ENCODE measurements at places on chromosomes 16 and 17.
A peak's percentile ranks its signal among the peaks of the same experiment; 100 is the strongest.

GRCh38 chr17:29378500-29378899 is 11.7 kb upstream of the TAOK1 start:
- DNase-seq = no peak

DNA sequence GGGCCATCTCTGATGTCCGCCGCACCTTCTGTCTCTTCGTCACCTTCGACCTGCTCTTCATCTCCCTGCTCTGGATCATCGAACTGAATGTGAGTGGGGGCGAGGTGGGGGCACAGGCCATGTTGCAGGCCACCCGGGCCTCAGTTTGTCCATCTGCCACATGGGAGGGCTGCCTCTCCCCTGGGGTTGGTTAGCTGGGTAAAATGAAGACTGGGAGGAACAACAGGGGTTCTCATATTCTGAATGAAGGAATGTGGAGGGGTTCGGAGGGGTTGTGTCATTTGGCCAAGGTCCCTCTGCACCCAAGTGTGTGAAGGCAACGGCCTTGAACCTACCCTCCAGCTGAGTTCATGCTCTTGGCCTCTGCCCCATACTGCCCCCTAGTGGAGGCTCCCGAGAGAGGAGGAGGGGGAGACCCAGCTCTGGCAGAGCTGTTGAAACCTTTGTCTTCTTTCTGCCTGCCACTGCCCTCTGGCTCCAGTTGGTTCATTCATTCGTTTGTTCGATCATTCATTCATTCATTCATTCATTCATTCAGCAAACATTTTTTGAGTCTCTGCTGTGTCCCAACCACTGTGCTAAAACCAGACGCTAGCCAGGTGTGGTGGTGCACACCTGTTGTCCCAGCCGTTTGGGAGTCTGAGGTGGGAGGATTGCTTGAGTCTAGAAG is 11.4 kb upstream of the TCAP start:
- DNase-seq = peak; percentile 35

- no peak for DNase-seq
Measured at GRCh38 chr17:64537488-64537887, 30.7 kb downstream of the CEP95 start.

- DNase-seq = peak; percentile 11
Measured at GRCh38 chr17:6254036-6254435, 180.9 kb downstream of the AIPL1 start.

DNA sequence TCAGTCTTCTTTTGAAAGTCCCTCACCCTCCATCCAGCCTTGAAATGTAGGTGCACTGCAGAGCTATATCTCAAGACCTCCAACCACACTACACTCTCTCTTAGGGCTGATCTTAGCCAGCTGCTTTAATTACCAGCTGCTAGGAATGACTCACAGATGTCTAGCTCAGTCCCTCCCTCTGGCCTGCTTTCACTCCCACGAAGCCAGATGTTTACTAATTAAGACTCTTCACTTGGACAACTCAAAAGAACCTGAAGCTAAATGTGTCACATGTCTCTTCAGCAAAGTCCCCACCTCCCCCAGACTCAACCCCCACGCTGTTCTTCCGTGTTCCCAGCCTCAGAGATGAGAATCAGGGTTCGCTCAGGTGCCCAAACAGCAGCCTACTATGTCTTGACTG is 2.6 kb downstream of the GTF3C1 start:
- DNase-seq = peak; percentile 60

GRCh38 chr17:27256225-27257030 is 37.5 kb upstream of the WSB1 start:
- DNase-seq = peak; percentile 65

GRCh38 chr16:996681-997080 is 15.1 kb downstream of the SOX8 start:
- DNase-seq = no peak

GRCh38 chr16:17354141-17354601 is 116.6 kb downstream of the XYLT1 start:
- DNase-seq = no peak

DNA sequence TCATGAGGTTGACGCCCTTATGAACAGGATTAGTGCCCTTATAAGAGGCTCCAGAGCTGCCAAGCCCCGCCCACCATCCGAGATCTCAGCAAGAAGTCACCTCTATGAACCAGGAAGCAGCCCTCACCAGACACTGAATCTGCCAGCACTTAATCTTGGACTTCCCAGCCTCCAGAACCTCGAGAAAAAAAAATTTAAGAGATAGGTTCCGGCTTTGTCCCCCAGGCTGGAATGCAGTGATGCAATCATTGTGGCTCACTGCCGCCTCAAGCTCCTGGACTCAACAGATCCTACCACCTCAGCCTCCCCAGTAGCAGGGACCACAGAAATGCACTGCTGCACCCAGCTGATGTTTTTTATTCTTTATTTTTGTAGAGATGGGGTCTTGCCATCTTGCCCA is 22.5 kb upstream of the ADCY9 start:
- no peak for DNase-seq

DNA sequence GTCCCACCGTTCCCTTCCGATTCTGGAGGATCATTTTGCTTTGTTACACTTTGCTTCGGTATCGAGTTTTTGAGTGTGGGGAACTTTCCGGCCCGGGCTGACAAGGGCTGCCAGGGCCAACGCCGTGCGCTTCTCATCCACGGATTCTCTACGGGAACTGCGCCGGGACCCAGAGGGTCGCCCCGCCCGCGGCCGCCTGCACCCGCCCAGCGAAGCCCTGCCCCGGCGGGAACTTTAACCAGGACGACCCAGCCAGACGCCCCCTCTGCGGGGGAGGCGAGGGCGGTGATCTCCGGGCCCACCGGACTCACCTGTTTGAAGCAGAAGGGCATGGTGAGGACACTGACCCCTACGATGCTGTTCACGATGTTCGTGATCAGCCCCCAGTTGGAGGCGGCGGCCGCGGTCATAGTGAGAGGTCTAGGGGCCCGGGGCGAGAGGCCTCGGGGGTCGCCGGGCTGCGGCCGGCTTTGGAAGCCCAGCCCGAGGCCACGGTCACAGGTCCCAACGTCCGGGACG is 536 bp downstream of the SLC38A10 start:
- no peak for DNase-seq

GRCh38 chr17:69093279-69093789 is 32.6 kb upstream of the ABCA9 start:
- DNase-seq = no peak

- DNase-seq = no peak
Measured at GRCh38 chr17:2707721-2708584, 3.6 kb downstream of the CLUH start.

GRCh38 chr17:33099252-33099651 is 107.6 kb downstream of the SPACA3 start:
- no peak for DNase-seq

GRCh38 chr17:42608305-42609181 is 631 bp downstream of the RETREG3 start:
- no peak for DNase-seq

GRCh38 chr17:80374732-80375585 is 40.0 kb upstream of the ENDOV start:
- no peak for DNase-seq

DNA sequence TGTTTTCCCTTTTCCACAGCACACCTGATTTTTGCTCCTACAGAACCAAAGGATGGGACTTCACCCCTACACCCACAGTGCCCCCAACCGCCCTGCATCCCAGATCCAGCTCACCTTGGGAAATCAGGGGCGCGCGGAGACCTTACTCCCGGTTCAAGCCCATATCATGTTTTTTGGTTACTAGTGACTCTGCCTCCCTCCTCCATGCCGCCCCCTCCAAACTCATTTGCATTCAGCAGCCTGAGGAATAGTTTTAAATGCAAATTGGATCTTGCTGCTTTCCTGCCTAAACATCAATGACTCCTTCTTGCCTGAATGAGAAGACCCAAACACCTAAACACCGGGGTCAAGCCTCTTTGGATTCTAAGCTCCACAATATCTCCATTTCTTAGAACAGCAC is 331.8 kb downstream of the TMEM114 start:
- DNase-seq = no peak

- peak; percentile 83 for DNase-seq
Measured at GRCh38 chr17:3893003-3893719, at the start of gene CAMKK1. Gene CAMKK1 (minus strand): TSS chr17:3893053. CDS start chr17:3885687, 7,366 bp downstream.

GRCh38 chr17:7045492-7046126 is 1.7 kb upstream of the SLC16A11 start:
- DNase-seq = peak; percentile 76

- DNase-seq = no peak
Measured at GRCh38 chr16:80862160-80862705, 57.8 kb upstream of the CDYL2 start.

DNA sequence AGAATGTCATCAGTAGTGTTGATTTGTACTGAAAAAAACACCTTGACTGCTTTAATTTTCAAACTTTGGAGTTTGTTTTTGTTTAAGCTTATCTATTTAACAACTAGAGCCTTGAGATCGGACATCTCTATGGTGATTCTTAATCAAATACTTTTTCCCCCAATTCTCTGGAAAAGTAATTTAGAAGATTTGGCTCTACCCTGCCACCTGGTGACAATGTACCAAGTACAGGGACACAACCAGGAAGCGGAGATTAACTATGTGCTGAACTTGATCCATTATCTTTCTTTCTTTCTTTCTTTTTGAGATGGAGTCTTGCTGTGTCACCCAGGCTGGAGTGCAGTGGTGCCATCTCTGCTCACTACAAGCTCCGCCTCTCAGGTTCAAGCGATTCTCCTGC is 30.8 kb downstream of the USP43 start:
- DNase-seq = no peak

GRCh38 chr17:38578229-38579082 is 27.3 kb downstream of the SRCIN1 start:
- DNase-seq = no peak

- peak; percentile 22 for DNase-seq
Measured at GRCh38 chr17:56973520-56973919, 4.4 kb upstream of the SCPEP1 start.

DNA sequence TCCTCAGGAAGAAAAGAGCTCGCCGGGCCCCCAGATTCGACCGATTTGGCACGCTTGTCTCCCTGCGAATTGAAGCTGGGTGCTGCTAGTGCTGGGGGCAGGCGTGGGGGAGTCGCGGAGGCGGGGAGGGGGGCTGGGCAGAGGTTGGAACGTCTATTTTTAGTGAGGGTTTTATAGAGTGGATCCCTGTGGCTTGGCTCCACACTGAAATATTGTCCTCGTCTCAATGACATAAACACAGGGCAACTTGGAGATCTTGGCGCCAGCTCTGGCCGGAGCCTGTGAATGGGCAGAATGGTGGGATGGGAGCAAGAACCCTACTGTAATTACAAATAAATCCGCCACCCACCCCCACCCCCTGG is 15.7 kb upstream of the NOG start:
- no peak for DNase-seq

DNA sequence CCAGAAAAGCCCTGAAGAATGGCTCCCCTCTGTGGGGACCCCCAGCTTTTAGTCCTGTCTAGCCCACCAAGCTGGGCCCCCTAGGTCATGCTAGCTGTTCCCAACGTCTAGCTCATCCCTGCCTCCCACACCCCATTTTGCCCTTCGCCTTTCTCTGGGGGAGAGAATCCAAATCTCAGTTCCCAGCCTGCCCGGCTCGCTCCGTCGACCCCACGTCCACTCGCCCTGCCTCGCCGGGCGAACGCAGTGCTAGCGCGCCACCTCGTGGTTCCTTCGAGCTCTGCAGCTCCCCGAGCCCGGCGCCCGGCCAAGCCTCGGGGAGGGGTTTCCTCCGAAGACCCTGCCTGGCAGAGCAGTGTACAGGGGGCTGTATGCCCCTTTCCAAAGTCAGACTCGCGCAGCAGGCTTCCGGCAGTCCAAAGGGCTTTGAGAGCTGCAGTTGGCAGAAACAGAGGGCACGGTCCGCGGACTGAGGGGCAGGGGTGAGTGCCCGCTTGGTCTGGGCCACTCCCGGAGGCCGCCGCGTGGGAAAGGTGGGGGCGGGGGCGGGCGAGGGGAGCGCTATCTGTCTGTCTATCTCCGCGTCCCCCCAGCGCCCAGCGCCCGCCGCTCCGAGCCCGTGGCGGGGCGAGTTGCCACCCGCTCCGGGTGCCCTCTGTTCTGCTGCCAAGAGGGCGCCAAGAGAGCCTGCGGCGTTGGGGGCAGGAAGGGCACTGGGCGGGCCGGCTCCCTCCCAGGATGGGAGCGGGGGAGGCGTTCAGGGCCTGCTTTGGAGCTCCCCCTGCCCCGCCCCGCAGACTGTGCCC is 1.7 kb upstream of the DLX3 start:
- peak; percentile 25 for DNase-seq

GRCh38 chr17:14201021-14201987 is 35.4 kb downstream of the CDRT15 start:
- no peak for DNase-seq

DNA sequence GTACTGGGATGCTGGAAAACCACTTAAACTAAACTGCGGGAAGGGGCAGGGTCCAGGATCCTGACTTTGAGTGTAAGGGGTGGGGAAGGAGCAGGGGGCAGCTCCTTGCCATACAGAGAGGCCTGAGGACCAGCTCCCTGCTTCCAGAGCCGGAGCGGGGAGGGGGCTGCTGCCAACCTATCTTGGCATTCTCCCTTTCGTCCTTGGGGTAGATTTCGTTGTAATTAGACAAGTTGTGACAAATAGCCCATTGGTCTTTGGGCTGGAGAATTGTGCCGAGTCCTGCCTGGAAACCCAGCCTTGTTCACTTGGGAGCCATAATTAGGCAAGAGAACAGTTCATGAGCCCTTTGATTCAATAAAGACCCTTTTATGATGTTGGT is 175.5 kb downstream of the RAB11FIP4 start:
- no peak for DNase-seq

DNA sequence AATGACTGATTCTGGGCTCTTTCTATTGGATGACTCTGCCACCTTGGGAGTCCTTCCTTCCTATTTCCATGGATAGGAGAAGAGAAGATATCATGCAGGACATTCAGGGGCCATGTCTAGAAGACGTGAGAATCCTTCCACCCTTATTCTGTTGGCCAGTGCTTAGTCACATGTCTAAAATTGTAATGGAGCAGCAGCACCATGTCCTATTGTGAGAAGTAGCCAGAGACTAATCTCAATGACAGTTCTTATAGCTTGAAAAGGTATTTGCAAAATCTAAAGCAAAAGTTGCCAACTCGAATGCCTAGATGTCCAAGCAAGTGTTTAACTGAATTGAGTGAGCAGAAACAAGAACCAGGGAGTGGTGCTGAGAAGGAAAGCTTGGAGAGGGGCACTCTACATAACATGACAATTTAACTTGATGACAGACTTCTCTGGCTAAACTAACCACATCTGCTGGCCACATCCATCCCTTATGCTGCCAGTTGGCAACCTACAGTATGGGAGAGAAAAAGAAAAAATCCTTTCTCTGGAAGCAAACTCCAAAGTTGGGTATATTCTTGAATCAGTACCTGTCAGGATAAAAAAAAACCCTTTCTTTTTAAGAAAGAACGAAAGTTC is 225.7 kb downstream of the CDH13 start:
- DNase-seq = no peak

GRCh38 chr17:56700919-56701420 is 107.5 kb downstream of the NOG start:
- peak; percentile 34 for DNase-seq

DNA sequence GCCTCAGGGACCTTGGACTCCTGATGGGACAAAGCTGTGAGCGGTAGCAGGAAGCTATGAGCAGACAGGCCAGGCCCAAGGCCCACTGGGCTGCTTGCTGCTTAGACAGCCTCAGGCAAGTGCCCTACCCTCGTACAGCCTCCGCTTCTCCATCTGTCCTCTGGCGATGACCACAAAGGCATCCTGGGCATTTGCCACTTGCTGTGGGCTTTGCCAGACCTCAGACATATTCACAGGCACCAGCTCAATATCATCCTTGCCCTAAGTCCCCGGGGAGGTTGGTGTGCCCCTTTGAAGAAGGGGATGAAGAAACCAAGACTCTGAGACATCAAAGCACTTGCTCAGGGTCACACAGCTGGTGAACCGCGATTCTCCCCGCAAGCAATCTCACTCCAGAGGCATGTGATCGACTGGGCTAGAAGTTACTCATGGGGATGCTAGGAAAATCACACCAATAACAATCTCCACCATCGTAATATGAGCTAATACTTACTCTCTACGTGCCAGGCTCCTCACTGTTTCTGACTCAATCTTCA is 21.7 kb downstream of the PPL start:
- peak; percentile 80 for DNase-seq
